Activated naive CD4-positive, alpha-beta T cell treated with anti-CD3 and anti-CD28 coated beads, Interleukin-2, amount 50 U/mL, for 16 hours (primary cell): ENCODE measurements at places on chromosomes 4 and X.

DNA sequence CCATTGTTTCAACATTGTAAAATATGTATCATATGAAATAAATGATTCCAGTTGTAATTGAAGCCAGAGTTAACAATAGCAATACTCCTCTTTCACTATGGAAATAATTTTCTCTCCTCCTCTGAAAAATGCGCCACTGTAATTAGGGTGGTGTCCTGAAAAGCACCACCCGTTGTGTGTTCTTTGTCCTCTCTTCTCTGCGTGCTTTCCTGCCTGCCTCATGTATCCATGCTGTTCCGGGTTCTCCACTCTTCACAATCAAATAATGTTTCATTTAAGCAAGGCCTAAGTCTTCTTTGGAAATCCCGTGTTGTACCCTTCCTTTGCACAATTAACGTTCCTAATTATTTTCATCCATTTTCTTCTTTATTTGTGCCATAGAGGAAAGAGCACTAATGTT, 293.3 kb downstream of the ADGRL3 start:
- DNase-seq: no peak

GRCh38 chr4:53816561-53816960, 225.3 kb upstream of the LNX1 start:
- DNase-seq: no peak

GRCh38 chr4:26496207-26496783, 6.0 kb upstream of the CCKAR start:
- DNase-seq: no peak

DNA sequence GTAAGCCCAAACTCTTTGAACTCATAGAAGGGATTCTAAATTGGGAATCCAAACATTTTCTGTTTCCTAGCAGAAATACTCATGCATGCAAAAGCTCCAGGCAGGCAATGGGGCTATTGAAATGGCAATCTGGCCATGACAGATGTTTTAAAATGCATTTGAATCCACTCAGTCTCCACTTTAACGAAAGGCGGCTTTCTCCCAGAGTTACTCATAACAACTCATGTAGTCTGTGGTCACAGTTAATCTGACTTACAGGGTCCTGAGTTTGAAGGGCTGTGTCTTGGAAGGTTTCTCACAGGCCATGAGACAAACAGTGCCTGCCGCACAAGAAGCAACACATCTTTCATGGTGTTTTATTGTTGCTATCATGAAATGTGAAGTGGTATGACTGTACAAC, 185.7 kb downstream of the AMELX start:
- DNase-seq: no peak

- DNase-seq: no peak
Observed at GRCh38 chr4:113943085-113943484, 36.4 kb downstream of the ARSJ start.

DNA sequence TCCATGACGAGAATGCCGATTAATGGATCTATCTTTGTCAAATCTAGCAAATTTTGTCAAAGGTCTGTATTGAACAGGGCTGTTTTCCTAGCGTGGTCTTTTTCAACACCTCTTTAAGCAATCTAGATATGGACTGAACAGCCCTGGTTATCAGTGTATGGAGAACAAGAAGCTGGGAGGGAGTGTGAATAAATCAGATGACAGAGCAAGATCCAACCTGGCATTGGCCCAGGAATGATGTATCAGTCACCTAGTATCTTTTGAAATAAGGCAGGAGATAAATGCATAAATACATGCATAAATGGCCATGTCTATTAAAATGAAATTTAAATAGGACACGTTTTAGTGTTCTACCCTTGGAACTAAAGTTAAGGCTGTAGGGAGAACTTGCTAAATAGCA, 15.7 kb upstream of the AP1S2 start:
- no peak for DNase-seq

DNA sequence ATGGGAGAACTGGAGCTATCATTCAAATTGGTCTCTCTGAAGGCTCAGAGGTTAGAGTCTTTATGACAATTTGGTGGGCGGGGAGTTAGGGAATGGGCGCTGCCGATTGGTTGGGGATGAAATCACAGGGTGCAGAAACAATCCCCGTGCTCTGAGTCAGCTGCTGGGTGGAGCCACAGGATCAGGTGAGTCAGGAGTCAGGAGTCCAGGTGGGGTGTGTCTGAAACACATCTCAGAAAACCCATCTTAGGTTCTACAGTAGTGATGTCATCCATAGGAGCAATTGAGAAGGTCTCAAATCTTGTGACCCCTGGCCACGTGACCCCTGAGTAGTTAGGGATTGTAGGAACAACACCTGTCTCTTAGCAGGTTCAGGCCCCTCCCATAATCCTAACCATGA, 41.6 kb upstream of the TLR3 start:
- DNase-seq: no peak

GRCh38 chrX:40283981-40284380, 186.2 kb upstream of the BCOR start:
- DNase-seq: no peak

DNA sequence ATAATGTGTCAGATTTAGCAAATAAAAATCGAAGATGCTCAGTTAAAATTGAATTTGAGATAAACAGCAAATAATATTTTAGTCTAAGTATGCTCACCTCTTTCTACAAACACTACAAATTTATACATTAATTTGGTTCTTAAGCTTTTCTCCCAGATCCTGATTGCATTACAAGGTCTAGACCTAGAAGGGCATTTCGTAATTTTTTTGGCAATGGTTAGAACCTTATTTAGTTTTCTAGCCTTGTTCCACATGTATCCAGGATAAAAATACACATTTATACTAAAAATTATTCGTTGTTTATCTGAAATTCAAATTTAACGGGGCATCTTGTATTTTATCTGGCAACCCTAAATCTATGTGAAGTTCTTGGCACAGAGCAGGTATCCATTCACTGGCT, 2.5 kb upstream of the CDKL5 start:
- DNase-seq: no peak

GRCh38 chrX:37926700-37927099, 79.3 kb upstream of the DYNLT3 start:
- DNase-seq: no peak

DNA sequence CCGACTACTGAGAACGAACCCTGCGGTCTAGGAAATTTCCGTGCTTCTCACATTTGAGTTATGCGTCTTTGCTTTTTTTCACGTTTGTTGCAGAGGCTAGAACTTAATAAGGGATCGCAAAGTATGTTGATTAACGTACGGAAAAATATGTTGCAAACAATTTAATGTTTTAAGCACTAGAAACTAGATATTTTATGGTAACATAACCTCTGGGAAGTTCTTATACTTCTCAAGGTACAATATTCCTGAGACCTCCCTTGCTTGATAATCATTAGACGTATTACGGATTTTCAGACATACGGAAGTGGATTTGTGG, 639 bp upstream of the PRDM5 start:
- DNase-seq: no peak

DNA sequence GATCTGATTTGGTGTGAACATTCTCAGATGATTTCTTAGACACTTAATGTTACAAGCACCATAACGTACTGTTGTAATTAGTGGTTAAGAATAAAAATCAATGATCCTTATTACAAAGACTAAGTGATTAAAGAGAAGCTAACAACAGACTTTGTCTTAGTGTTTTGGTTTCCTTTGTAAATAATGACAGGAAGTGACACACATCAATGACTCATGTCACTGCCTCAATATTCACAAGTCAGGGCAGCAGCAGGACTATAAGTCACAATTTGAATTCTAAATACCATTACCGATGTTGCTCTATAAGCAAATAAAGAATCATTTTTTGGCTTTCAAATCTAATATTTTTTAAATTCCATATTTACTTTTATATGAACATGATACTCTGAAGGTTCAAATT, 115.8 kb upstream of the FAT4 start:
- no peak for DNase-seq

GRCh38 chr4:127870688-127871087, 10.0 kb upstream of the PLK4 start:
- no peak for DNase-seq

- no peak for DNase-seq
Observed at GRCh38 chrX:22247169-22247568, 25.5 kb upstream of the CBLL2 start.

DNA sequence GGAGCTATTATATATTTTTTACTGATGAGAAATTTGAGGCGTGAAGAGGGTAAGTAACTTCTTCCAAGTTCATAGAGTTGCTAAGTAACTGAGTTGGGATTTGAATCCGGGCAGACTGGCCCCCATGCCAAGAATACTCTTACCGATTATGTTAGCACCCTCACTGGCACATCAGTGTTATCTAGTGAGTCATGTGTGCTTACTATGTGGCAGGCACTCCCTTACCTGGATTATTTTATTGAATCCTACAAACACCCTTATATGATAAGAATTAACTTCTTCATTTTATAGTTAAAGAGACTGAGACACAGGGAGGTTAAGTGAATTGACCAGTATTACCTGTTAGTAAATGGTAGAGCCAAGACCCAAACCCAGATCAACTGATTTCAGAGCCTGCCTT, 20.9 kb downstream of the MTHFD2L start:
- no peak for DNase-seq

DNA sequence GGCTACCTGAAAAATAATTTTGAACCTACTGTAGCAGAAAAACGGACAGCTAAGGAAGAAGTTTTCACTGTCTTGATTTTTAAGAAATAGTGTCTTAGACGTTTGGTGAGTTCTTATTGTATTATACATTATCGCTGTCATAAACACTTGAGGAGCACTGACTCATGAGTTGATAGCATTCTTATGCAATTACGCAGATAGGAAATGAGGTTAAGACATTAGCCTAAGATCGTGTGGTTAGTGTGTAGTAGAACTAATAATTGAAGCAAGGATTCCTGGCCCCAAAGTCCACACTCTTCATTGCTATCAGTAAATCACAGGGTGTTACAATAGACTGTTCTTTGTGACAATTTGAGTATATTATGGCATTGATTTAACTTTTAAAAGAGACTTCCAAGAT, 238.1 kb downstream of the ARAP2 start:
- DNase-seq: no peak

DNA sequence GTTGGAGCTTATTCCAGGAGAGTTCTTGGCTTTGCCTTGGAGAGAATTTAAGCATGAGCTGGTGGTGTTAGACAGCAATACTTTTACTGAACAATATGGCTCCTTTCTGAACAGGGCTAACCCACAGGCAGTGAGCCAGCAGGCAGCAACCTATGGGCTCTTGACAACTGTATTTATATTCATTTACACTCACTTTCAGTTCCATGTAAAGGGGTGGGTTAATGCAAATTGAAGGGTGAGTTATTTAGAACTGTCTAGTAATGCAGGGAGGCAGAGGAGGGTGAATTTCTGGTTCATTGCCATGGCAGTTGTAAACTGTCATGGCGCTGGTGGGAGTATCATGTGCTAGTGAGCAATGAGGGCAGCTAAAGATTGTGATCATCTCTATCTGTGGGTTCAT, 15.7 kb downstream of the FOXR2 start:
- DNase-seq: no peak

GRCh38 chr4:148926276-148927260, 484.4 kb upstream of the NR3C2 start:
- no peak for DNase-seq

- no peak for DNase-seq
Observed at GRCh38 chr4:137378393-137378792, 153.9 kb downstream of the PCDH18 start.

DNA sequence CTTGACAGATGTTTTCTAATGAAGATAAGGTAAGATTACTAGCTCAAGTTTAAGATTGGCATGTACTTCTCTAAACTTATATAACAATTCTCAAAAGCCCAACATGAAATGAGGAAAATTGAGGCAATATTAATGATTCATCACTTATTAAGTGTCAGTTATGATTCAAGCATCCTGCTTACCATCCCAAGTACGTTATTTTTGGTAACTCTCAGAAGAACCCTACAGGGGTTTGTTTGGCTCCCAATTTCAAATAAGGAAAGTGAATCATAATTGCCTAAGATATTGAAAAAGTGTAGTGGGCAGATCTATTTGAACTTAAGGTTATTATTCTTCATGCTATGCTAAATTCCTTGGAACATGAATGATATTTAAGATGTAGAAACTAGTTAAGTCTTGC, 387.9 kb upstream of the TENM3 start:
- no peak for DNase-seq

- DNase-seq: peak; percentile 23
Observed at GRCh38 chr4:2059726-2060602, 837 bp downstream of the NAT8L start.

DNA sequence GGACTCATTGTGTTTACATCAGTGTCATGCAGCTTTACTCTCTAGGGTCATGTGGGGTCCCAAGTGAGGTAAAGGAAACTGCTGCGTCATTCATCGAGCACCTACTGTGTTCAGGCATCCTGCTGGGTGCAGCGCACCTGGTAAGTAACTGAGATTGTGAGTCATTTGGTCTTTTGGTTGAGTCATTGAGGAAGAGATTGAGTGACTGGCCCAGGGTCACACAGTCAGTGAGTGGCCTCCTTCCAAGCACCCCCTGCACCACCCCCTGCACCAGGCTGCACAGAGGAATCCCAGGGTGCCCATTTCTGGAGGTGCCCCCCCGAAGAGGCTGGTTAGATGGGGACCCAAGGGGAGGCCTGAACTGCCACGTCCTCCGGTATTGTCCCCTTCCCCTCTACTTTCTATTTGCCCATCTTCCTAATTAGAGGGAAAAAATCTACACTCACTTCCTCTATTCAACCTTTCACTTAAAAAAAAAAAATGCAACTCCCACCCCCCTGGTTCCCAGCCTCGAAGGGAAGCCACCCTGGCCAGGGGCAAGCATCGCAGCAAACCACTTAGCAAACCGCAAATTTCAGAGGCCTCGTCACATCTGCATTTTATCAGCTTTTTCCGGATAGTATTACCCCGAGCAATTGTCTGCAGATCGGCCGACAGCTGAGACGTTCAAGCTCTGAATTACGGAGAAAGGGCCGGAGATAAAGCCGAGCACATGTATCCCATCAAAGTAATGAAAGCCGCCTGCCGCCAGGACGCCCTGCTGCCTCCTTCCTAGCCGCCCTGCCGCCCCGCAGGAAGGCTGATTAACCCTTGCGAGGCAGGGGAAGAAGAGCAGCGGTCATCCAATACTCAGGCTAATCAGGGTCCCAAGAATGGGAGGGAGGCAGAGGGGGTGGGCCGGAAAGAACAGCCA, 96.3 kb upstream of the MSX1 start:
- no peak for DNase-seq

- no peak for DNase-seq
Observed at GRCh38 chr4:100509386-100509785, 8.4 kb downstream of the EMCN start.

DNA sequence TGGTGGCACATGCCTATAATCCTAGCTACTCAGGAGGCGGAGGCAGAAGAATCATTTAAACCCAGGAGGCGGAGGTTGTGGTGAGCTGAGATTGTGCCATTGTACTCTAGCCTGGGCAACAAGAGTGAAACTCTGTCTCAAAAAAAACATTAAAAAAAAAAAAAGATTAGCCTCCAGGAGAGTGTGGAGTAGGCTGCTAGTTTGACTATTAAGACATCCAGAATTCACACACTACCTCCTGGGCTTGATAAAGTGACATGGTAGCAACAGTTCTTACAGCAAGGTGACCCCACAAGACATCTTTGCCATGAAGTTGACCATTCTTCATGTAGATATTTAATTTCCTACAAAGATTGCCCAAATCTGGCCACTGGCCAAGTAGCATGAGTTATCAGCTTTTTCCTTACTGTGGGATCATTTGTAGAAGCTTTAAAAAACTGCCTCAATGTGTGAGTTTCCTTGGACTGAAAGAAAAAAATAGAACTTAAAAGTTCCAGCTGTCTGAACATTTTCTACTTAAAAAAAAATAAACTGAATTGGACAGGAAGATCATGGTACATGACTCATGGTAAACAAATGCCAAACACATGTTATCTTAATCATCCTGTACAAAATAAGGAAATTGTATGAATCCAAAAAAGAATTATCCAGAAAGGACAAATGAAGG, 35.3 kb upstream of the SPRY1 start:
- DNase-seq: no peak
